ENCODE measurements at places on chromosomes 2 and 18.

- DNase-seq: no peak
Measured at GRCh38 chr2:181613241-181613640, 43.7 kb downstream of the CERKL start.

- DNase-seq: no peak
Measured at GRCh38 chr2:120531365-120531764, 185.4 kb downstream of the INHBB start.

- DNase-seq: no peak
Measured at GRCh38 chr2:18949871-18950270, 360.5 kb upstream of the NT5C1B start.

DNA sequence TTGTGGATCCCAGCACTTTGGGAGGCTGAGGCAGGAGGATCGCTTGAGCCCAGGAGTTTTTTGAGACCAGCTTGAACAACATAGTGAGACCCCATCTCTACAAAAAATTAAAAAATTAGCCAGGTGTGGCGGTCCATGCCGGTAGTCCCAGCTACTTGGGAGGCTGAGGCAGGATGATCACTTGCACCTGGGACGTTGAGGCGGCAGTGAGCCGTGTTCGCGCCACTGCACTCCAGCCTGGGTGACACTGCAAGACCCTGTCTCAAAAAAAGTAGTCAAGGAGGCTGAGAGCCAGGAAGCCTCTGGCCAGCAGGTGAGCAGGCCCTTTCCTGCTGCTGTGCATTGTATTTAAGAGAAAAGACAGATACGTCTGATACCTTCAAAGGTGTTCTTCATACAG is 11.1 kb upstream of the PROC start:
- DNase-seq: no peak

- DNase-seq: no peak
Measured at GRCh38 chr2:46805401-46805951, 110.1 kb downstream of the MCFD2 start.

Data from transverse colon (tissue), 4 donors.